ENCODE measurements at places on chromosomes 2 and 18.

GRCh38 chr18:45164551-45164950 is 450.7 kb upstream of the SLC14A2 start:
- DNase-seq = no peak

- no peak for DNase-seq
Observed at GRCh38 chr18:55258088-55258487, 298.8 kb upstream of the CCDC68 start.

DNA sequence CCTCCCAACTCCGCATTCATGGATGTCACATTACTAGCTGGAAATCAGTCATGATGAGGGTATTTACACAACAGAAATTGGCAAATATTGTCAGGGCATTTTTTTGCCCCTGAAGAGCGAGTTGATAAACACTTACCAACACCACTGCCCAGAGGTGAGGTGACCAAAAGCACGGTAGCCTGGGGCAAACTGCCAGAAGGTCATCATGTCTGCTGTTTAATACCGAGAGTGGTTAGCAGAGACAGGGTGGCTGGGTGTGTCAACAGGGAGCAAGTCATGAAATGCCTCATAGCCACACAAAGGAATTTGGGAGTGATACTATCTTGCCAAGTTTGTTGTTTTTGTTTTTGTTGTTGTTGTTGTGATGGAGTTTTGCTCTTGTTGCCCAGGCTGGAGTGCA is 37.0 kb upstream of the EPC2 start:
- DNase-seq = no peak

GRCh38 chr2:172232708-172233396 is 130.2 kb upstream of the DLX2 start:
- no peak for DNase-seq

DNA sequence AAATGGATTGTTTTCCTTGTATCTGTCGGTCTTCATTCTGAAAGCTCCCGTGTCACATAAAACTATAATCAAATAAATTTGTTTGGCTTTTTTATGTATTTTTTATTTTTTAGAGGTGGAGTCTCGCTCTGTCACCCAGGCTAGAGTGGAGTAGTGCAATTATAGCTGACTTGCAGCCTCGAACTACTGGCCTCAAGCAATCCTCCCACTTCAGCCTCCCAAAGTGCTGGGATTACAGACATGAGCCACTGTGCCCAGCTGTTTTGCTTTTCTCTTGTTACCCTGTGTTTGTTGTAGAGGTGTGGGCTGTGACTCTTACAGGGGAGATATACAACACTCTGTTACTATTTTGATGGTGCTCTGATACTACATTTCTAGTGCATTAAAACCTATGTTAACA is 2.2 kb downstream of the GALM start:
- no peak for DNase-seq

DNA sequence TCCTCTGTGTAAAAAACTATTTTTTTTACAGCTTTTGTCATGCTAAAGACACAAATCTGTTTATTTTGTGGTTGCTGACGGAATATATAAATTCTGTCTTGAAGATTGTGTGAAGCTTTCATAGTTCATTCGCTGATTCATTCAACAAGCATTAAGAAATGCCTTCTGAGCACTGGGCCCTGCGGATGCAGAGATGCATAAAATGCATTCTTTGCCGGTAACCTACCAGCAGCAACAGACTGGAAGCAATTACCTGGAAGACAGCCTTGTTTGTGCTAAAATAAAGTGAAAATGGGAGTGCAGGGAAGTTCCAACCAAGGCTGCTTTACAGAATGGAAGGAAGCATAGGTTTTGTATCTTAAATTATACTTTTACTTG is 119.7 kb downstream of the PMAIP1 start:
- no peak for DNase-seq

- DNase-seq = no peak
Observed at GRCh38 chr2:50658883-50659282, 373.0 kb downstream of the NRXN1 start.

DNA sequence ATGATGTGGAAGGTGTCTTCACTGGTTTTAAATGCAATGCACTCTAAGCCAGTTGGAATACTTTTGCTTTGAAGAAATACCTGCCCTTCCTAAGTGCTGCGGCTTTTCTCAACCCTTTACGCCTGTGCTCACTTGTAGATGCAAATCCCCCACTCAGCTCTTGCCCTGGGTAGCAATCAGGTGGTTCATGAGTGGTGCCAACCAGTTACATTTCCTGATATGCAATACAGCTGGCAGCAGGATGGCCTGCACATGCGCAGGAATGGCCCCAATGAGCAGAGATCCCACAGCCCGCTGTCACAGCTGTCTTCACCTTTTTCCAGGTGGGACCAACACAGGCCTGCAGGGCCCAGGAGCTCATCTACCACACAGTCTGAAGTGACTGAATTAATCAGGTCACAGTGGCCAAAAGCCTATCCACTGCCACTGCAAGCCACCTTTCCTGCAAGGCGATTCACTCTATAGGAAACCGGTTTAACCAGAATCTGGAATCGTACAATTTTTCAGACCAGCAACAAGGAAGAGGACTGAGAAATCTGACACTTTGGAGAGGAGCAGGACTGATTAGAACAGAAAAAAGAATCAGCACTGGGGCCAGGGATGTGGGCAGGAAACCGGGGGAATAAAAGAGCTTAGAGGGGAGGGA is 247.8 kb downstream of the MYT1L start:
- no peak for DNase-seq

DNA sequence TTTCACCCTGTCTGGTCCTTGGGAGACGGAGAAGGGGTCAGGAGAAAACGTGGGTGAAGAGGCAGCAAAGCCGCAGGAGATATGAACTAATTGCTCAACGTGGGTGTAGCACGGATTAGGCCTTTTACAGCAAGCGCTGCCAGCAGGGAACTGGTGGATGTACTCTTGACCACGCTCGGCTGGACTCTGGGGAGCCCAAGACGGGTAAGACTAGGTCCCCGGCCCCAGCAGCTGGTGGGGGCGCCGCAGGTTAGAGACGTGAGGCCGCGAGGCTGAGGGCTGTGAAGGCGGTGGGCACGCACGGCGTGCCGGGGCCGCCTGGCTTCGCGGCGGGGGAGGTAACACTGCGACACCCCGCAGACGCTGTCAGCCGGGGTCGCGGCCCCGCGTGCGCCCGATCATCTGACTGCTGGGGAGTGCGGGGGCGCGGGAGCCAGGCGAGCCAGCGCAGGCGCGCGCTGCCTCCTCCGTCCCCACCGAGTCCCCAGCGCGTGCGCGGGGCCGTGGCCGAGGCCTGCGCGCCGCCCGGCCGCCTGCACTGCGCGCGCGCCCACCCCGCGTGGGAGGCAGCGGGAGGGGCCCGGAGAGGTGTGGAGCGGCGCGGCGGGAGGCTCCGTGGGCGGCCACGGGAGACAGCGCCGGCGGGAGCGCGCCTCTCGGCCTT is at the start of gene CLIP4:
Gene CLIP4, plus strand, starts transcription at position 470 of the 664 bp plus-strand sequence. CDS start 5,974 bp downstream, outside the sequence.
- DNase-seq = peak; percentile 77

DNA sequence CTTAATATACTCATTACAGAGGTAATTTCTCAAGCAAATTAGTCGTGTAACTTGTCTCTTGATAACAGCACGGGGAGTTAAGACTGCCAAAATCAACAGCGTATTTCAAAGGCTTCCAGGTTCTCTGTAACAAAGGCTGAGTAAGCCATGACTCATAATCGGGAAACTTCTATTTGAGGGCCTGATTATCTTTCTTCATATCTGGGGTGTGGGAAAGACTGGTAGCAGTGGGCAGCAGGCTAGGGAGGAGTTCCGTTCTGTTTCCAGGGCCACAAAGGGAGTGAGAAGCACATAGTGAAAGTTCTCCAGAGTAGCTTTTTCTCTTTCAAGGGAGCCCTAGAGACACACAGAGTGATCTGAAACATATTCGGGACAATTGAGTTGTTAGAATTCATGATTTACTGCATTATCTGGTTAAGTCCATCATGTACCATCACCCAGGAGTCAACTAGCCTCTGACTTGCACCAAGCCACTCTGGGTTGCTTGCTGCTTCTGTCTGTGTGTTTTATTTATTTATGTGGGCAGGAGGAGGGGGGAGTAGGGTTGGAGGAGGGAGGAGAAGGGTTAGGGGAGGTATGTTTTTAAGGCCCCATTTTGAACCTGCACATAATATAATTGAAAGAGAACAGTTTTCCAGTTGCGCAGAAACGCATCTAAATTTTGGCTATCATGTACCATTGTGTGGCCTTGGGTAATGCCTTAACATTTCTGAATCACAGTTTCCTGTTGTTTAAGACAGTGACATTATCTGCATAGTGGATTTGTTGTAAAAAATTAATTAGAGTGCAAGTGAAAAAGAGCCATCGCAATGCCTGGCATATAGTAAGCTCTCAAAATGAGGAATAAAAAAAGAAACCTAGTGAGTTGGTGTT is 80.5 kb upstream of the ITPRID2 start:
- DNase-seq = peak; percentile 28

GRCh38 chr2:20299113-20299512 is 51.5 kb downstream of the PUM2 start:
- DNase-seq = no peak

DNA sequence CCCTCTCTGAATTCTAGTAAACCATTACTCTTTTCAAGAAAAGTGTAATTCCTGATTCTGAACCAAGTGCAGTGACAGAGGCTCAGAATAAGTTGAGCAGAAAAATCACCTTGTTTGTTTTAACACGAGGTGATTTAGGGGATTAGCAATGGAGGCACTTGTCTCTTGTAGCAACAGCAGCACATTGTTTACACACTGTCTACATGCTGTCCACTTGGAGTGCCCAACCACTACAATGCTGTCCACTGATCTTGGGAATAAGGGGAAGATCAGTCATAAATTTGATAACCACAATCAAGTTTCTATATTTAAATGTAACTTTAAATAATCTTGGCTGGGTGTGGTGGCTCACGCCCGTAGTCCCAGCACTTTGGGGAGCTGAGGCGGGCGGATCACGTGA is 13.9 kb upstream of the RMND5A start:
- DNase-seq = no peak

Data from stimulated activated CD8-positive, alpha-beta memory T cell treated with anti-CD3 and anti-CD28 coated beads, Interleukin-4, amount 100 ng/mL, for 48 hours (primary cell).